ENCODE measurements at places on chromosomes 12 and 14.

GRCh38 chr12:30824311-30824710 is 69.6 kb upstream of the CAPRIN2 start:
- no peak for DNase-seq

GRCh38 chr14:64232095-64232838 is 61.9 kb downstream of the ESR2 start:
- DNase-seq: no peak

- DNase-seq: no peak
Measured at GRCh38 chr12:24229031-24229700, 279.7 kb upstream of the SOX5 start.

- DNase-seq: no peak
Measured at GRCh38 chr14:52740751-52741150, 10.8 kb downstream of the STYX start.

- DNase-seq: no peak
Measured at GRCh38 chr12:48069241-48069640, 36.6 kb downstream of the SENP1 start.

GRCh38 chr12:125065919-125066570 is 810 bp downstream of the AACS start:
- no peak for DNase-seq

- DNase-seq: no peak
Measured at GRCh38 chr12:26268841-26269561, 73.6 kb downstream of the SSPN start.
